NCI-H526 treated with DMSO at 0.1 percent for 48 hours (cell line): ENCODE measurements at places on chromosomes 2 and 18.

GRCh38 chr2:70670202-70670601 lies 97.8 kb downstream of the ADD2 start:
- DNase-seq = no peak

DNA sequence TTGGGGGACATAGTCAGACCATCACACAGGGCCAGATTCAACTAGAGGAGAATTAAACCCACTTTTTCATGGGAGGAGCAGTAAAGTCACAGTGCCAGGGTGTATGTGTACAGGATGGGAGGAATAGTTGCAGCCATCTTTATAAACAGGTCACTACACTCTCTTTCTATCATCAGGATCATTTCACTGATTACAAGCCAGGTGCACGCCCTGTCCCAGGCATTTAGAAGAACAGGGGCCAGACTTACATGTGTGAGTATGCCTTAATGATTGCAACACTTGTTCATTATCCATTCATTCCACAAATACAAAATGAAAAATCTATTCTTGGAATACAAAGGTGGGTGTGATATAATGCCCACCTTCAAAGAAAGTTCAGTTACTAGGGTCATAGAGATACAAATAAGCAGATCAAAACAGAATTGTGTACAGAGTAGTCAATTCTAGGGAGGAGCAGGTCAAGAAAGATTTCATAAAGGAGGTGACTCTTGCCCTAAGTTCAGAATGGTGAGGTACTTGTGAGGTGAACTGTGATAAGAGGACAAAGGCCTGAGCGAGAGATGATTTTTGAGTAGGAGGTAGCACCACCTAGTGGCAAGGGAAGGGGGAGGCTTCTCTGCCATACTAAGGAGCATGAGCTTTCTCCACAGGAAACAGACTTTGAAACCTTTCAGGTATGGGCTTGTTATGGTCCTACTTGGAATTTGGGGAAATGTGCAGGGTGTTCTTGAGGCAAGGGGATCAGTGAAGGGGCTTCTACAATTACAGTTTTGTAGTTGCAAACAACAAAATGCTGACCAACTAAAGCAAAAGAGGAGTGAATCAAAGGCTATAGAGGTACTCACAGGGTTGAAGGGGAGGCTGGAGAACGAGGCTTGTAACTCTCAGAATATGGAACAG lies 156.3 kb downstream of the SUCLG1 start:
- DNase-seq = peak; percentile 12

GRCh38 chr2:196544906-196545433 lies 94.5 kb upstream of the CCDC150 start:
- DNase-seq = peak; percentile 6

DNA sequence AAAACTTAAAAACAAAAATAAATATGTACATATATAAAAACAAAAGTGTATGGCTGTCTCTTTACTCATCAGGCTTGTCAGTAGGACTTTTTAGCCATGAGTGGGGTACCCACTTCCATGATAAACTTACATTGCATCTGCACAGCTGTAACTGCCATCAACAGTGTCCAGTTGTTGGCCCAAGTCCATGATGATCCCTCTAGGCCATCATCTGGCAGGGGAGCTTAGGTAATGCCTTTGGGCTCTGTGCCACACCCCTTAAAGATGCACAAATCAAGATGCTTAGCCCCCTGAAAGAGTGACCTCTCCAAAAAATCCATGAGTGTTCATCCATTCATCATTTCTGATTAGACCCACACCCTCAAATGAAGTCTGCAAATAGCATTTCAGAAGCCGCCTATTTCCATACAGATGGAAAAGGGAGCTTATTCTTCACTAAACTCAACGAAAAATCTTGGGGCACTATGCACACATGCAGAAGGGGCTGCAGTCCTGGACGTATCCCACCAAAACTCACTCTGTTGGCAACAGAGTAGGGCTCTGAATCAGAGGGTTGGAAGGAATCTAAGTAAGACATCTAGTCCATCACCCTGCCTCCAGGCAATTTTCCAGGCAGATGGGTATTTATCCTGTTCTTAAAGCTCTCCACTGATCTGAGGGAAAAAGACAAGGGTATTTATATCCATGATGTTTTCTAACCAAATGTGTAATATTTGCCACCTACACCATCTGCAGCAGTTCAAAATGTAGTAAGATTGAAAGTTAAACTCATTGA lies 691.0 kb downstream of the ZEB2 start:
- DNase-seq = no peak

GRCh38 chr18:8734496-8734895 lies 29.1 kb downstream of the MTCL1 start:
- no peak for DNase-seq

DNA sequence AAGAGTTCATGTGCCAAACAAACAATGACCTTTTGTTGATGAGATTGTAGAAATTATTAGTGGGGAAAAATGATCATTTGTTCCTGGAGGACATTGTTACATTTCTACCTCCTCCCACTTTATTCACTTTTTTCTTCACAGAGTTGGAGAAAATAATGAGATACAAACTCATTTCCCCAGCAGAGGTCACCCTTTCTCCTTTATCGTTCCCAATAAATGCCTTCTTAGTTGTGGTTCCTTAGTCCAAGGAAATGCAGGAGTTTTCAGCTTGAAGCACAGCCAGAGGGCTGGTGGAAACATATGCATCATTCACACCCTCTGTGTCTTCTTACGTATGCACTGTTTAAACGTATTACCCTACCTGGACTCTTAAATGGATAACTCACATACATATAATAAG lies 108.8 kb downstream of the SLC4A3 start:
- peak; percentile 42 for DNase-seq

- no peak for DNase-seq
Measured at GRCh38 chr2:27133195-27133875, 1.1 kb downstream of the PREB start.

DNA sequence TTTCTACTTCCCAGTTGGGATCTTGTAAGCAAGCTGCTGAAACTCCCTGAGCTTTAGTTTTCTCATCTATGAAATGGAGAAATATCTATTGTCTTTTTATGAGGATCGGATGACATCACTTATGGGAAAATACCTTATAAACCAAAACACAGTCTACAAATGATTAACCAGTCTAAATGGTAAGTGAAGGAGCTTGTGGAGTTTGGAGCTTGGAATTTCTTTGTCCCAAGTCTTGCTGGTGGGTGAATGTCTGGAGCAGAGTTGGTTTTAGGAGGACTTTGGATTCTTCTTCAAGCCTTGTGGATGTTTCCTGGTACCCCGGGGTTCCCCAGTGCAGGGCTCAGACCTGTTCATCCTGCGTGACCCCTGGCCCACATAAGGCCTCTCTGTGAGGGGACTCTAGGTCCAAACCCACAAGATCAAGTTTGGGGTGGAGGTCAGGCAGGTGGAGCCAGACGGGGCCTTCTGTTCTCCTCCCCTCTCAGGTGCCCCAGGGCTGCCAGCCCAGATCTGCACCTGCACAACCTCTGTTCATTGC lies 43.2 kb downstream of the FOSL2 start:
- no peak for DNase-seq

- no peak for DNase-seq
Measured at GRCh38 chr2:107337209-107337898, 451.4 kb upstream of the ST6GAL2 start.

DNA sequence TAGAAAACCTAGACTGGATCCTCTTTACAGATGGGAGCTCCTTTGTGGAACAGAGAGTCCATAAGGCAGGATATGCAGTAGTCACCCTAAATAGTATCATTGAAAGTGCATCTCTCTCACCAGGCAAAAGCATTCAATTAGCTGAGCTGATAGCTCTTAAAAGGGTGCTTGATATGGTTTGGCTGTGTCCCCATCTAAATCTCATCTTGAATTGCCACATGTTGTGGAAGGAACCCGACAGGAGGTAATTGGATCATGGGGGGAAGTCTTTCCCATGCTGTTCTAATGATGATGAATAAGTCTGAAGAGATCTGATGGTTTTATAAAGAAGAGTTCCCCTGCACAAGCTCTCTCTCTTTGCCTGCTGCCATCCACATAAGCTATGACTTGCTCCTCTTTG lies 96.2 kb upstream of the RMP24 start:
- DNase-seq = no peak

DNA sequence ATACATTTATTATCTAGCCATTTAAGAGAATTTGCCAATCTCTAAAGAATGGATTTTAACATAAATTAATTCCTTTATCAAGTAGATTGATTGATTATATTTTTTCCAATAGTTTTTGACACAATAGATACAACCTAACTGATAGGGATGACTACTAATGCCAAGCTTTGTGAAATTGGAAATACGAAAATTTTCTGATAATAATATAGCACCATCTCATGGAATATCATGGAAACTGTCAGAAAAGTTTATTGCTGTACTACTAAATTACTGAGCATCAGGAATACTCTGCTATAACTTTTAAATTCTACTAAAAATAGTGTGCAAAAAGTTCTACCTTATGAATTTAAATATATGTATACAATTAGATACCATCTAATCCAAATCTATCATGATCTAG lies 101.8 kb upstream of the MAP2 start:
- no peak for DNase-seq

- no peak for DNase-seq
Measured at GRCh38 chr18:58290116-58290695, 246.2 kb downstream of the NEDD4L start.

GRCh38 chr2:138003411-138003810 lies 39.1 kb downstream of the HNMT start:
- DNase-seq = no peak
